ENCODE measurements at places on chromosomes 11 and 22.
A peak's percentile ranks its signal among the peaks of the same experiment; 100 is the strongest.

- DNase-seq, result no peak
These were observed 168.0 kb downstream of the PGR start for GRCh38 chr11:100961633-100962032.

GRCh38 chr11:116224154-116224888, 548.5 kb downstream of the BUD13 start:
- peak; percentile 51 for DNase-seq

DNA sequence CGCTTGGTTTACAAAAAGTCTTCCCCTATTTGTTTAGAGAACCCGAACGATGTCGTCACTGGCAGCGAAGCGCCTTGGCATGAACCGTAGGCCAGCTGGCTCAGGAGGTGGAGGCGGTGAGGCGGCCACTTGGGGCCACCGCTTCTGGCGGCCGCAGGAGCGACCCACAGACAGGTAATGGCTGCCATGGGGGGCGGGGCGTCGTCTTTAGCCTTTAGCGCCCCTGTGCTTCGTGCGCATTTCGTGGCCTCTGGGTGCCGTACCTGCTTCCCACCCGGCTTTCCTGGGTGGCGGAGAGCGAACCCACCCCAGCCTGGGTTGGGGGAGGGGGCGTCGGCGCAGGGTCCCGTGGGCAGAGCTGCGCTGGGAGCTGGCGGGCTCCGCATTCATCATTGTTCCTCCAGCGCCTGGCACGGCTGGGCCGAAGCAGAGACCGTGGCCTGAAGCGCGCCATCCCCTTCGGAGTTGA, 469 bp upstream of the OSBP2 start:
- peak; percentile 51 for DNase-seq

DNA sequence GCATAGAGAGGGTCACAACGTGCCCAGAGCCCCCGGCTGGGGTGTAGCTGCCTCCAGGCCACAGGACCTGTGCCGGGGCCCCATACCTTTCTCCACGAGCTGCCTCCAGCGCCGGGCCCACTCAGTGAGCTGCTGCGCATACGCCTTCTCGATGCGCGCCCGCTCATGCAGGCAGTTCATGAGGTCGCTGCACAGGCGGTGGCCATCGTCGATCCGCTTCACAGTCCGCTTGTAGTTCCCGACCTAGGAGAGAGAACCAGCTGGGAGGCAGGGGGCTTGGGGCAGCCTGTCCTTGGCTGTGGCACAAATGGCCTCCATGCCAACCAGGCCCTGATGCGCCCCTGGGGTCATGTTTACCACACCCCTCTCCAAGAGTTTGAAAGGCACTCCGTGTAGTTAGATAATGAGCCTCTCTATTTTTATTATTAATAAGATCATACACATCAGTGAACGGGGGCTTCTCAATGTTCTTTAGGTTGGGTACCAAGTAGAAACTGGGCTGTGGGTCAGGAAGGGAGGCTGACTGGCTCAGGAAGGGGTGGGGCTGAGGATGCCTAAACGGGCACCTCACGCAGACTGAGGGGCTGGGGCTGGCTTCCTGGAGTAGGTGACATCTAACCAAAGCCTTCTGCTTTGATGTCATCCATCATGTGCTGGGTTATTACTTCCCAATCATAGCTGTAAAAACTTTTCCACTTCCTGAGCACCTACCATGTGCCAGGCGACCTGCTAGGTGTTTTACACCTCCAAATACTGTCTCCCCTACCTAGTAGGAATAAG, 36.5 kb upstream of the ARFGAP3 start:
- no peak for DNase-seq

DNA sequence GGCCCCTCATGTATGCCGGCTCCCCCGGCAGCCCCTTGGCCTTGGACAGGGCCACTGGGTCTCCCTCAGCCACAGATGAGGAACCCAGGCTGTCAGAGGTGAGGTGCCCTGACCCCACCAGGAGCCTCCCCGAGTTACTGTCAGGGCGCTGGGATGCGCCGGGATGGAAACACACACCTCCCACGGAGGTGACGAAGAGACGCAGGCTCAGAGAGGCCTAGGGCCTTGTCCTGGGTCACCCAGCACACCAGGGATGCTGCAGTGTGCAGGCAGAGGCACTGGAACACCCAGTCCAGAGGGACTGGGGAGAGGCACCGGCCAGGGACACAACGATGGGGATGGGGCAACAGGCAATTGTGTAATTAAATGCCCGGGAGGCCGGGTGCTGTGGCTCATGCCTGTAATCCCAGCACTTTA, 81.2 kb upstream of the PRR5 start:
- no peak for DNase-seq

GRCh38 chr22:50007057-50007511, 5.5 kb downstream of the IL17REL start:
- DNase-seq, result no peak

DNA sequence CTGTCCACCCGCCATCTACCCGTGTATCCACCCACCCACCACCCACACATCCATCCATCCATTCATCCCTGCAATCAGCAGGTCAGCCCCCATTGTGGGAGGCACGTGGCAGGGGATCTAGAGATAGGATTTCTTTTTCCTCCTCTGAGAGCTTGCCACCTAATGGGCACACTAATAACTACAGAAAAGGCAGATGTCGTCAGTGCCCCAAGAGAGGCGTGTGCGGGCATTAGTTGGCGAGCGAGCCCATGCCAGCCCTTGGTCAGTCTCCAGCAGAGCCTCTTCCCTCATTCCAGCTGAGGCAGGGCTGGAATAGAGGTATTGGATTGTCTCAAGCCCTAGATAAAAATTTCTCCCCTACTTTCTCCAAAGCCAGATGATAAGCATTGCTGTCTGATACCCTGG, 9.7 kb downstream of the USP2 start:
- no peak for DNase-seq

- no peak for DNase-seq
These were observed 776.4 kb downstream of the LRRC4C start for GRCh38 chr11:40683010-40683409.

DNA sequence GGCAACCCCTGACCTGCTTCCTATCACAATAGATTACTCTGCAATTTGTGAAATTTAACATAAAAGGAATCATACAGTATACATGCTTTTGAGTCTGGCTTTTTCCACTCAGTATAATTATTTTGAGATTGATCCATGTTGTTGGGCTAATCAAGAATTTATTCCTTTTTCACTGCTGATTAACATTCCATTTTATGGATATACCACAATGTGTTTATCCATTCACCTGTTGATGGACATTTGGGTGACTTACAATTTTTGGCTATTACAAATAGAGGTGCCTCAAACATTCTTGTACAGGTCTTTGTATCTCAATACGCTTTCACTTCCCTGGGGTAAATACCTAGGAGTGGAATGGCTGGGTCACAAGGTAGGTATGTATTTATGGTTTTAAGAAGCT, 24.9 kb downstream of the TENM4 start:
- DNase-seq, result no peak

- DNase-seq, result no peak
These were observed 25.6 kb downstream of the RHOD start for GRCh38 chr11:67082071-67082791.

- no peak for DNase-seq
These were observed 23.5 kb downstream of the TP53AIP1 start for GRCh38 chr11:128919216-128919615.

DNA sequence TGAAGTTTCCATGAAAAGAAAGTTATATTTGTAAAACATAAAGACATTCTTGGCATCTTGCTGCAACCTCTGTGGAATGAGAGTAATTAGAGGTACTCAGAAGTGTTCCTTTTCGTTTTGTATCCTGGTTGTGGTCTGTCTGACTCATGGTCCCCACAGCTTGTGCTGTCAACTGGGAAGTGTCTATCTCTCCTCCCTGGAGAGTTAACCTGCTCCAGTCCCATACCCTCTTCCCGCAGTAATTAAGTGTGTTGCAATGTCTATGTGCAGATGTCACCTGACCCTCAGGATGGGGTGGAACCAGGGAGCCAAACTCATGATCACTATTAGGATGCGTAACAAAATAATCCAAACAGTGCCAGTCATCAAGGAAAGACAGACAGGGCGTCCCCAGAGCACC, 23.0 kb upstream of the ZDHHC13 start:
- DNase-seq, result no peak

GRCh38 chr11:72799441-72799840, 5.6 kb upstream of the STARD10 start:
- no peak for DNase-seq

DNA sequence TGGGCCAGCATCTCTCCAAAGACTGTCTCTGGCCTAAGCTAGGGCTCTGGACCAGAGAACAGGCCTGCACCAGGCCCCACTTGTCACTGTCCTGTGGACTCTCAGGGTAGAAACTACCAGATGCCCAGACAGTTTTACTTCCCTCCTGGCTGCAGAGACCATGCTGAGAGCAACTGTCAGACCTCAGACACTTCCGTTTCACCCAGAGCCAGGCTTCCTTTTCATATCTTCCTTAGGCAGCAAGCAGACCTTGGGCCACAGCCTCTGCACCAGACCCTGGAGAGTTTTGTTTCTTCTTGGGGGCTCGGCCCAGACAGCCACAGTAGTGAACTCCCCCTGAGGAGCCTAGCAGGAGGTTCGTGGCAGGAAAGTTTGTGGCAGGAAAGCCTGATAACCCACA, 12.1 kb upstream of the FCHSD2 start:
- no peak for DNase-seq

DNA sequence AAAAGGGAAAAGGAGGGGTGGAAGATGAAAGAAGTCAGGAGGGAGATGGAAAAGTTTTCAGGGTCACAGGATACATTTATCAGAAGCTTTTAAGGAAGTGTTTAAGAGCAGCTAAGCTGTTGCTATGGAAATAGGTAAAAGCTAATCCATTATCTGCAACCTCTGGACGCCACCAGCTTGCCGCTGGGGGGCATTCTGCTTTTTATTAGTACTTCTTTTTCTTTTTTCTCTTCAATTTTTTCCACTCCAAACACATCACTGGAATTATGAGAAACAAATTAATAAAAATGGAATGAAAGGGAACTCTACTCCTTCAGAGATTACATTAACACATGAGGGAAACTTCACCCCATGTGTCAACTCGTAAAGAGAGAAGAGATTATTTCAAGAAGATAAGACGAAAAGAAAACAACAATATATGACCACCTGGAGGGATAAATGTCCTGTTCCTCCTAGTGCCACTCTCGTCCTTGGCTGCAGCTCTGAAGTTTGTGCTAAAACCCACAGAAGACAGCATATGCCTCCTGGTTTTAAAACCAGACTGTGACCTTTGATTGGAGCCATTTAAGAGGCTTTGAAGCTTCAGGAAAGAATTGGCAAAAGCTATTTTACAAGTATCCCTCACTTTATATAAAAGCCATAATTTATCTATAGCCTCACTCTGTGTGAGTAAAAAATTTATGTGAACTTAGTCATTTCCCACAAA, 972.8 kb downstream of the OPCML start:
- DNase-seq, result no peak

DNA sequence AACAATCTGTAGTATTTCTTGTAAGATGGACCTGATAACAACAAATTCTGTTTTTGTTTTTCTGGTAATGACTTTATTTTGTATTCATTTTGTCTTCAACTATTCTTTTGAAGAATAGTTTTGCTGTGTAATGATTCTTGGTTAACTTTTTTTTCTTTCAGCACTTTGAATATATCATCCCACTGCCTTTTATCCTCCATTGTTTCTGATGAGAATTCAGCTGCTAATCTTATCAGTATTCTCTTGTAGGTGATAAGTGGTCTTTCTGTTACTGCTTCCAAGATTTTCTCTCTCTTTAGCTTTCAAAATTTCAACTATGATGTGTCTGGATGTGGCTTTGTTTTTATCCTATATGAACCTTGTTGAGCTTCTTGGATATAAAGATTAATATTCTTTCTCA, 21.5 kb downstream of the GALNT18 start:
- DNase-seq, result no peak

DNA sequence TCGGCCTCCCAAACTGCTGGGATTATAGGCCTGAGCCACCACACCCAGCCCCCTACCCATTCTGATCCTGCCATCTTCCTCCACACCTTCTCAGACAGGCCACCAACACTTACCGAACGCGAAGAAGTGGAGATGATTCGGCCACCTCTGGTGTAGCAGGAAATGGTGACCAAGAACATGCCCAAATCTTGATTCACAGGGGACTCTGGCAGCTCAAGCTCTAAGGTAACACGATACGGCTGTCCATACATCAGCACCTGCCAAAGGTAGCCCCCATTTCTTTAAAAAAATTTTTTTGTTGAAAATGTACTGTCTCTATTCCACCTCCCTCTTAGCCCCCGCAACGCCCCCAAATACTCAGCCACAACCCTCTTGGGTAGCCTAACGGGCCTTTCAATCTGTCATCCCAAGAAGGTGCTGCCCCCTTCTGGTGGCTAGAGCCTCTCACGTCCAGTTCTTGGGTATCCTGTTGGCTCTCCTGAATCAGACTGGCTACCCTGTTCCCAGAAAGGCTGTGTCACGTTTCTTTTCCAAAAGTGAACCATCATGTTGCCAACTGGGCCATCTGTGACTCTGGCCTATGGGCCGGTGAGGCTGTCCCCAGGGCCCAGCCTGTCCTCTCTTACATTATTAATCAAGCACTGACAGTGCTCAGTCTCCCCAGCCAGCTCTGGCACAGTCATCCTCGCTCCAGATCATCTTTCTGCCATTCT, 5.3 kb upstream of the LRRN4CL start:
- DNase-seq, result peak; percentile 84

DNA sequence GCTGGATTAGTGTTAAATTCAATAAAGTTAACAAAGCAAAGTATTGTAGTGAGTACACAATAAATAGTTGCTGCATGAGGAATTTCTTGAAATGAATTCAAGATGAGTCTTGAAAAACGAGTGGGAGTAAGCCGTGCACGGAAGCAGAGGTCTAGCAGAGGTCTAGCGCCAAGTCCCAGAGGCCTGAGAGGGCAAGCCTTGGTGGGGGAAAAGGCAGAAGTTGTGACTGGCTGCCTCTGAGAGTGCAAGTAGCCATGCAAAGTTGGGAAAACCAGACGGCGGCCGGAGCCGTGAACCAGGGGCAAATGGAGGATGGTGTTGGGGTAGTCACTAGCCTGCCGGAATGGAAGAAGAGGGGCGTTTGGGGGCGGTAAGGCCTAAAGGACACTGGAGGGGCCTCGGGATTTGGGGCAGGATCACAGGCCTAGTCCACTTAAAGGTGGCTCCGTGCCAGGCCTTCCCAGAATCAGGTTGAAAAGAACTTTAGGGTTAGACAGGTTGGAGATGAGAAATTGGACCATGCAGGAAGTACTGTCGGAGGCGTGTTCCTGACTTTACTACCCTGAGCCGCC, 379 bp upstream of the SLC3A2 start:
- no peak for DNase-seq

DNA sequence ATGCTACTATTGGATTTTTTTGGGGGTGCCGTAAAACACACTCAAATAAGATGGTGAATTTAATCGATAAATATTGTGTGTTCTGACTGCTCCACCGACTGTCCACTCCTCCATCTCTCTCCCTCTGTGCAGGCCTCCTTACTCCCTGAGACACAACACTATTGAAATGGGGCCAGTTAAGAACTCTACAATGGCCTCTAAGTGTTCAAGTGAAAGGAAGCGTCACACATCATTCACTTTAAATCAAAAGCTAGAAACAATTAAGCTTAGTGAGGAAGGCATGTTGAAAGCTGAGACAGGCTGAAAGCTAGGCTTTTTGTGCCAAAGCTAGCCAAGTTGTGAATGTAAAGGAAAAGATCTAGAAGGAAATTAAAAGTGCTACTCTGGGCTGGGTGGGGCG, 156.7 kb downstream of the CTTN start:
- DNase-seq, result no peak
